ENCODE measurements at places on chromosomes 16 and 17.

DNA sequence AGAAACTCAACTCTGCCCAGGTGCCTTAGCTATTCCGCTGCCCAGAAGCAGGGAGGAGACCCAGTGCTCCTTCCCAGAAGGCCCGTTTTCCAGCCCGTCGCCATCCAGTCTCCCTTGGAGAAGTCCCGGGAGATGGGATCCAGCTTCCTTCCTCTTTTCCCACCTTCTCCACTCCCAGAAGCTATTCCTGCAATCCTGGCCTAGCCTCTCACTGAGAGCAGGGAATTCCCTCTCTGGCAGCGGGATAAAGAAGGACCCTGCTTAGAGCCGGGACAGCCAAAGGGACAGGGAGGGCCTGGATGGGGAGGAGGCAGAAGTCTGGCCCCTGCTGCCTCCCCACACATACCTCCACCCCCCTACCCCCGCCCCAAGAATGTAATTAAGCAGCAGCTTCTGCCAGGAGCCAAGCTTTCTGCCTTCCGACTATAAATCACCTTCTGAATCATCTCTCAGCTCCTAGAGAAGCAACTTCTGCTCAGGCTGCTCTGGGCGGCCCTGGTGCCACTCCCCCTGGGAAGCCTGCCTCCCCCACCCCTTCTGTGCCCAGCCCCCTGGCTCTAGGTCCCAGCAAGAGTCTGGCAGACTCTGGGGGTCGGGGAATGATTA is 6.4 kb downstream of the WNT3 start:
- no peak for DNase-seq

DNA sequence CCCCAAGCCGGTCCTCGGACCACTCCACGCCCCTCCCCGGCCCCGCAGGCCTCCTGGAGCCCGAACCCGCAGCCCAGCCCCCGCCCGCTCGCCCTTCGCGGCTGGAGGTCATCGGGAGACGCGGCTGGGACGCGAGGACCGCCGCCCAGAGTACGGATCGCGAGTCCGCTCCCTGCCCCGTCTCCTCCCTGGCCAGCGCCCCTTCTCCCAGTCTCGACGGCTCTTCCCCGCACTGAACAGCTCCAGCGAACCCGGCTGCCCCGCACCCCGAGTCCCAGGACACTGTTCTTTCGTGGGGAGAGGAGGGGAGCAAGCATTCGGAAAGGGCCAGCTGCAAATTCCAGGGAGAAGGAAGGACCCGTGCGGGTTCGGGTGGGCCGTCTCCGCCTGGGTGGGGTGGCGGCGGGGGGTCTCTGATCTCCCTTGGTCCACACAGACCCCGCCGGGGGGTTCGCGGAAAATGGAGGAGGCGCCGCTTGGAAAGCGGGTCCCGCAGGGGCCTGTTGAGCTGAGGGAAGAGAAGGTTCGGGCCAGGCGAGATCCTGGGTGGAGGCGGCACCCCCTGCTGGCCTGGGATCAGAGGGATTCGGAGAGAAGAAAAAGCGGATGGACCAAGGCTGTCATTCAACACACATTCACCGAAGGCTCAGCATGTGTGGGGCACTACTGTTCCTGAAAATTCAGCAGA is 632 bp upstream of the RTN4RL1 start:
- no peak for DNase-seq

GRCh38 chr16:49504023-49504364 is 130.4 kb downstream of the C16orf78 start:
- DNase-seq: no peak

DNA sequence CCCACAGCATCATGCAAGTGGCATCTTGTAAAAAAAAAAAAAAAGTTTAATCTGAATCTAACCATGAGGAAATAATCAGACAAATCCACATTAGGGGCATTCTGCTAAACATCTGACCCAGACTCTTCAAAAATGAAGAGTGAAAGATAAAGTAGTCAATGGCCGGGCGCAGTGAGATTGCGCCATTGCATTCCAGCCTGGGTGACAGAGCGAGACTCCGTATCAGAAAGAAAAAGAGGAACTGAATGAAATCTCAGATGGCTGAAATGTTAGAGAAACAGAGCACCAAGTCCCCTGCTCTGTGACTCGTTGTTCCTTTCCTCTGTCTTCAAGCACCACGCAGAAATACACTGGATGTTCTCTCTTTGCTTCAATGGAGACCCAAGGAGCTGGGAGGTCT is 12.7 kb upstream of the RNF135 start:
- no peak for DNase-seq

DNA sequence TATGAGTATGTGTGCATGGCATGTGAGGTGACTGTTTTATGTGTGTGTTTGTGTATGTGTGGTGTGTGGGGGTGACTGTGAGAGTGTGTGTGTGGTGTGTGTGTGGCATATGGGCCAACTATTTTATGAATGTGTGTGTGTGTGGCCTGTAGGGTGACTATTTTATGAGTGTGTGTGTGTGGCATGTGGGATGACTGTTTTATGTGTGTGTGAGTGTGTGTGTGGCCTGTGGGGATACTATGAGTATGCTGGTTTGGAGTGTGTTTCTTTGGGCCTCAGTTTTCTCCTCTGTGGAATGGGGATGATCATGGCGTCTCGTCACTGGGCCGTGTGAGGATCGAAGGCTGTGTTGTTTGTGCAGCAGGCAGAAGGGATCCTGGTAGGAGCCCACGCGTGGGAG is 152.1 kb upstream of the PLCG2 start:
- no peak for DNase-seq

- no peak for DNase-seq
Observed at GRCh38 chr17:80124351-80124981, 22.5 kb downstream of the EIF4A3 start.

- DNase-seq: no peak
Observed at GRCh38 chr17:38897671-38898290, 27.6 kb upstream of the LASP1NB start.

- DNase-seq: no peak
Observed at GRCh38 chr16:3819746-3820724, 60.5 kb downstream of the CREBBP start.

- DNase-seq: no peak
Observed at GRCh38 chr17:78939615-78940014, 14.4 kb upstream of the TIMP2 start.

DNA sequence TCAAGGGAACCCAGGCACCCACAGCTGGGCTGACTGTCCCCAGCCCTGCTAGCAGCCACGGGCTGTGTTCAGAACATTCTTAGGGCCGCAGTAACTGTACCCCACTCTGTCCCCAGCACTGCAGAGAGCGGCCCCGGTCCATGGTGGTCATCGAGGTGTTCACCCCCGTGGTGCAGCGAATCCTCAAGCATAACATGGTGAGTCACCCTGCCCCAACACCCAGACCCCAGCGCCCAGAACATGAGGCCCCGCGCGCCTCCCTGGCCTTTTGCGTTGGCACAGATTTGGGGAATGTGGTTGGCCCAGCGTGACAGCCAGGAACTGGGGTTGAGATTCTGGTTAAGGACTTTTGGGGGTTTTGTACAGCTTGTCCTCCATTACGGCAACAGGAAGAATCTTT is 114.9 kb upstream of the PLCG2 start:
- no peak for DNase-seq

DNA sequence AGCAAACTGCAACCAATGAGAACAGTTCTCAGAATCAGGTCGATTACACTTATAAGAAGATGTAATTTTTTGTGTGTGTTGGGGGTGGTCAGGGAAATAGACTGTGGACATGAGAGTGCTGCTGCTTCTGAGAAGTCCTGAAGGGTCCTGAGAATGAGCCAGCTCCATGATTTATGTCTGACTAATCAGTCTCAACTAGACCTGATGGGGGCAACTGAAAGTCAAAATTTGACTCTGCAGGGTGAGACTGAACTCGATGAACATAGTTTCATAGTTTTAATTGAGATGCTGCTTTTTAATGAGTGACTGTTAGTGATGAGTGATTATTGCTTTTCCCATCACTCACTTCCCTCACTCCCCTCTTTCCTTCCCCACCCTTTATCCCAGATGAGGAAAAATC is 37.3 kb downstream of the SMARCE1 start:
- no peak for DNase-seq

DNA sequence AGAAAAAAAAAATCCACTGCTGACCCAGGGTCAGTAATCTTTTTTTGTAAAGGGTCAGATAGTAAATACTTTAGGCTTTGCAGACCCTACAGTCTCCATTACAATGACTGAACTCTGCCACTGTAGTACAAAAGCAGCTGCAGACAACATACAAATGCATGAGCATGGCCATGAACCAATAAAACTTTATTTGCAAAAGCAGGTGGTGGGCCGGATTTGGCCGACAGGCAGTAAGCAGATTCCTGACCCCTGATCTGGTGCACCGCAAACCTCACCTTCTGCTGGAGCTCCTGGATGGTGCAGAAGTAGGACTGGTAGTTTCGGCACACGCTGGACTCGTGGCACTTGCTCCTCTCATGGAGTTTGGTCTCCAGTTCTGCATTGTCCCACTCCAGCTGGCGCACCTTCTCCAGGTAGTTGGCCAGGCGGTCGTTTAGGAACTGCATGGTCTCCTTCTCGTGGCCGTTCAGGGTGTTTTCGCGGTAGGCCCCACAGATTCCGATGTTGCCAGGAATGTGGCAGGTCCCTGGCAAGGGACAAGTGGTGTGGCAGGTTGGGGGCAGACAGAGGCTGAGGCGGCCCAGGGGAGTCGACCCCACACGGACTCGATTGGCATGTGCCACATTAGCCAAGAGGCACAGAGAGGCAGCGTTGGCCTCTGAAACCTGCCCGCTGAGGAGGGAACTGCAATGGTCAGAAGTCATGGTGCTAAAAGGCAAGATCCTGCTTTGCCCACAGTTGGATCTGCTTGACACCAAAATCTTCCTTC is 13.1 kb downstream of the KRT37 start:
- DNase-seq: no peak

DNA sequence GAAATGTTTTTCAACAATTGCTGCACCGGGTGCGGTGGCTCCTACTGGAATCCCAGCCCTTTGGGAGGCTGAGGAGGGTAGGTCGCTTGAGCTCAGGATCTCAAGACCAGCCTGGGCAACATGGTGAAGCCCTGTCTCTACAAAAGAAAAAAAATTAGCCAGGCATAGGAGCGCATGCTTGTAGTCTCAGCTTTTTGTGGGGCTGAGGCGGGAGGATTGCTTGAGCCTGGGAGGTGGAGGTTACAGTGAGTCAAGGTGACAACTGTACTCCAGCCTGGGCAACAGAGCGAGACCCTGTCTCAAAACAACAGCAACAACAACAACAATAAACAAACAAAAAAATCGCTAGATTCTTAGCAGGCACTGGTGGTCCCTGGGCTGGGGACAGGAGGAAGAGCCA is 28.5 kb downstream of the IL21R start:
- DNase-seq: no peak

Measured in stimulated activated CD8-positive, alpha-beta memory T cell treated with anti-CD3 and anti-CD28 coated beads, Interleukin-4, amount 100 ng/mL, for 4 hours (primary cell).